Fibroblast of skin of left quadriceps (primary cell): ENCODE measurements at places on chromosomes 2 and 18.

- DNase-seq = no peak
Measured at GRCh38 chr18:25518716-25519053, 166.7 kb upstream of the ZNF521 start.

GRCh38 chr2:38526195-38526594 lies 76.5 kb downstream of the HNRNPLL start:
- DNase-seq = peak; percentile 76

GRCh38 chr18:25457601-25458000 lies 105.6 kb upstream of the ZNF521 start:
- peak; percentile 47 for DNase-seq

GRCh38 chr2:234724850-234725249 lies 227.0 kb upstream of the SH3BP4 start:
- no peak for DNase-seq

GRCh38 chr2:217006217-217006616 lies 146.4 kb upstream of the TNP1 start:
- no peak for DNase-seq

GRCh38 chr2:156704132-156704531 lies 268.0 kb downstream of the GPD2 start:
- no peak for DNase-seq

GRCh38 chr2:191682126-191682525 lies 4.2 kb downstream of the NABP1 start:
- no peak for DNase-seq

DNA sequence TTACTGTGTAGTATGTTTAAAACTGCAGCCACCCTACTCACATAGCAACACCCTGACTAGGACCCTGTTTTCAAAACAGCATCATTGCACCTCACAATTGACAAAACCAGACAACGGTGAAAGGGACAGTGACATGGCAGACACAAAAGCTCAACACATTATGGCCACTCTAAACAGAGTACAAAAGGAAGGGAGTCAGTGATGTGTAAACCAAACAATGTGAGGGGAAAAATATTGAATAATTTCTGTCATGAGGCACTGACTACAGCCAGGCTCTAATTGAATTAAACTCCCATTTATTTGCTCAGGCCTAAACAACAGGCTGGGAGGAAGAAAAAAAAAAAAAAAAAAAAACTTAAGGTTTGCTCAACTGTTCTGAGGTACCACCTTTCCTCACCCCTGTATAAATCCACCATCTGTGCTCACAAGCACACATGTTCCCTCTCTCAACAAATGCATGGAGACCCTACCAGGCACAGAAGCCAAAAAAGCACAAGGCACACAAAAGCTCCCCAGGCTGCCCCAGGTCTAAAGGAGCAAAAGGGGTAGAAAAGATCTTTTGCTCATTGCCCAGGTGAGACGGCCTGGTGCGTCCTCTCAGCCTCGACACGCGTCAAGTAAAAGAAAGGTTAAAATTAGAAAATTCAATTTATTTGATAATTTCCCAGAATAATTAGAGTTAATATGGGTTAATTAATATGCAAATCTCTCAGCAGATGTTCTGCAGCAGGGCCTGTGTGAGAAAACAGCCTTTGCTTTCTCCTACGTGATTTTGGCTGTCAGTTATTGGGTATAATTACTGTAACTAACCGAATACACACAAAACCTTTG lies 80.9 kb downstream of the ZEB2 start:
- DNase-seq = no peak

GRCh38 chr2:73134471-73134870 lies 21.7 kb upstream of the RAB11FIP5 start:
- DNase-seq = no peak

DNA sequence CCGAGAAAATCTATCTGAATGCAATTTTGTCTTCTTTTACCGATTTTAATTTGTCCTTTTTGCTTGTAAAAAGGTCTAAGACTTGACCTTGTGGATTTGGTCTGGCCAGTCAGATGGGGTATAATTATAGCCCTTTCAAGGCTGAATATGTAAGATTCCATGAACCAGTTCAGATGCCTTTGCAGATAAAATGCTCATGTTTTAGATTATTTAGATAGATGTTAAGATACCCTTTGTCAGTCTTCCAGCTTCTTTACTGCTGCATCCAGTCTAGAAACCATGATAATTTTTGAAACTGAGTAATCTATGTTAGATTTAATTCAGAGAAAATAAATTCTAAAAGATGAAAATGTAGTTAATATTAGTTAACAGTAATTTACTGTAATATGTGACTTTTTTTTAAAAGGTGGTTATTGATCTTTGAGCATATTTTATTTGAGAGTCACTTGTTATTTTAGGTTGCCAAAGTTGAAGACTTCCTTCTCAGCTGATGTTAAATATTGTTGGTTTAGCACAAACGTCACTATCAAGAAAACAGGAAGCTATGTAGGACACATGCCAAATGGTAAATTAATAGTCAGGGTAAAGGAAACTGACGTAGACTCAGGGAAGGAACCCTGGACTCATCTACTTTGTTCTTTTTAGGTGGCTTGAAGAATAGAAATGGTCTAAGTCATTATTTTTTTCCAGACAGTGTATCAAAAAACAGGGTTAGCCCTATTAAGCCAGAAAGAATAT lies 29.8 kb downstream of the BABAM2 start:
- no peak for DNase-seq

GRCh38 chr2:219073413-219074129 lies 12.8 kb upstream of the IHH start:
- peak; percentile 20 for DNase-seq
